ENCODE measurements at places on chromosomes 16 and 17. TPM values are rescaled to one million over a fixed set of nuclear protein-coding genes. Genes with fewer than 3 reads are reported as not detected.

The ATP6V0C gene
- 69.7 TPM for total RNA-seq

The FLYWCH2 gene
- total RNA-seq, result 82.4 TPM

The CHD9NB gene
- total RNA-seq, result not detected

- H3K36me3 ChIP-seq, result peaks cover 4% of the 10 kb centered on the region
- DNase-seq, result no peak
- H3K27ac ChIP-seq, result peak overlapping the region; percentile 92
- peaks cover 25% of the 10 kb centered on the region for H3K4me1 ChIP-seq
- peak overlapping the region; percentile 77 for H3K4me3 ChIP-seq
Observed at GRCh38 chr17:60392845-60393702, 1.1 kb upstream of the USP32 start.

GRCh38 chr16:23318639-23319038 lies 16.5 kb downstream of the SCNN1B start:
- H3K27ac ChIP-seq, result no peak overlapping the region
- no peaks in the 10 kb centered on the region for H3K4me1 ChIP-seq
- no peak for DNase-seq
- H3K36me3 ChIP-seq, result no peaks in the 10 kb centered on the region

- no peaks in the 10 kb centered on the region for H3K4me1 ChIP-seq
- peaks cover 12% of the 10 kb centered on the region for H3K36me3 ChIP-seq
- no peak for DNase-seq
- H3K27ac ChIP-seq, result no peak overlapping the region
Observed at GRCh38 chr16:30346286-30346685, 8.8 kb downstream of the CD2BP2 start.

DNA sequence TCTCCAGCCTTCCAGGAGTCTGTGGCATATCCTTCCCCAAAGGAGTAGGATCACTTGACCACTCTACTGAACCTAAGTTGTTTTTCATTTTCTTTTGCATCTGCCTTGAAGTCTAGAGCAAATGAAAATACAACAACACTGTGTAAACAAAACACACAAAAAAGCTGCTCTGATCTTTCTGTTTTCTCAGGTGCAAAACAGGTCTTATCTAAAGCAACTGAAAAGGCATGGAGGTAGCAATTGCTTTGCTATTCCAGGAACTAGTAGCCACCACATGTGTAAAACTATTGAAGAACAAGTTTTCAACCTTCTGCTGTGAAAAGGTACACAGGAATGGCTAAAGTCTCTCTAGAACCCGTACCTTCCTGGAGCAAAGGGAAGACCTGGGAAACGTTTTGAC lies 127.1 kb downstream of the PITPNC1 start:
- no peaks in the 10 kb centered on the region for H3K27me3 ChIP-seq
- H3K4me1 ChIP-seq, result no peaks in the 10 kb centered on the region
- no peak overlapping the region for H3K27ac ChIP-seq
- H3K4me3 ChIP-seq, result no peak overlapping the region
- no peaks in the 10 kb centered on the region for H3K36me3 ChIP-seq

GRCh38 chr16:22267764-22268163 lies 29.4 kb upstream of the POLR3E start:
- no peaks in the 10 kb centered on the region for H3K4me1 ChIP-seq
- no peak for DNase-seq
- H3K4me3 ChIP-seq, result no peak overlapping the region
- H3K36me3 ChIP-seq, result peaks cover 7% of the 10 kb centered on the region

DNA sequence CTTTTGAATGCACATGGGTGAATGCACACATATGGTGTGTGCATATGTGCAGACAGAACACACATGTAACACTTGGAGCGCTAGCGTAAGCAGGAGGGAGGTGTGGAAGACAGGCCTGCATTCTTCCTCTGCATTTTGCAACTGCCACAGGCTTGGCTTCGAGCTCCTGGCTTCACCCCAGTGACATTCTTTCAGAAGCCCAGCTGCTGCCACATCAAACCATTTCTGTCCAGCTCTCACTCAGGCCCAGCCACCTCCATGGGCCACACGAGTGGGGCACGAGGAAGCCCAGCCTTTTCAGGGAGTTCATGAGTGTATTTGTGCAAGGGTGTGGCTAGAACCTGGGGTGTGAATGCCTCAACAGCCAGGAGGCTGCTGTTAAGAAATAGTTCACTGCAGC lies 18.8 kb downstream of the LGALS3BP start:
- no peaks in the 10 kb centered on the region for H3K36me3 ChIP-seq
- no peaks in the 10 kb centered on the region for H3K27me3 ChIP-seq
- H3K27ac ChIP-seq, result no peak overlapping the region
- no peak overlapping the region for H3K4me3 ChIP-seq
- no peak for DNase-seq

- H3K4me3 ChIP-seq, result no peak overlapping the region
- H3K27ac ChIP-seq, result no peak overlapping the region
- H3K36me3 ChIP-seq, result peaks cover 12% of the 10 kb centered on the region
- H3K27me3 ChIP-seq, result no peaks in the 10 kb centered on the region
- no peak for DNase-seq
Observed at GRCh38 chr16:89931964-89932363, 8.8 kb downstream of the TUBB3 start.

GRCh38 chr16:81549547-81550431 lies 105.2 kb downstream of the CMIP start:
- H3K36me3 ChIP-seq, result no peaks in the 10 kb centered on the region
- peaks cover 10% of the 10 kb centered on the region for H3K4me1 ChIP-seq
- no peak overlapping the region for H3K27ac ChIP-seq

DNA sequence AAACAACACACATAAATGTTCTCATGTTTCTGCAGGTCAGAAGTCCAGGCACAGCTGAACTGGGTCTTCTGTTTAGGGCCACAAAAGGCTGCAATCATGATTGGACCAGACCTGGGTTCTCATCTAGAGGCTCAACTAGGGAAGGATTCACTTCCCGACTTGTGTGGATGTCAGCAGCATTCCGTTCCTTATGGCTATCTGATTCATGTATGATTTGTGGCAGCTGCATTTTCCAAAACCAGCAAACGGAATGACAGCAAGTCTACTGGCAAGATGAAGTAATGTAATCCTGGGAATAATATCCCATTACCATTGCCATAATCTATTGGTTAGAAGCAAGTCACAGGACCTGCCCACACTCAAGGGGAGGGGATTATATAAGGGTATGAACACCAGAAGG lies 22.1 kb downstream of the CEP112 start:
- no peak for DNase-seq
- H3K36me3 ChIP-seq, result peaks cover 12% of the 10 kb centered on the region
- H3K4me1 ChIP-seq, result no peaks in the 10 kb centered on the region
- H3K27ac ChIP-seq, result no peak overlapping the region
- H3K27me3 ChIP-seq, result no peaks in the 10 kb centered on the region

DNA sequence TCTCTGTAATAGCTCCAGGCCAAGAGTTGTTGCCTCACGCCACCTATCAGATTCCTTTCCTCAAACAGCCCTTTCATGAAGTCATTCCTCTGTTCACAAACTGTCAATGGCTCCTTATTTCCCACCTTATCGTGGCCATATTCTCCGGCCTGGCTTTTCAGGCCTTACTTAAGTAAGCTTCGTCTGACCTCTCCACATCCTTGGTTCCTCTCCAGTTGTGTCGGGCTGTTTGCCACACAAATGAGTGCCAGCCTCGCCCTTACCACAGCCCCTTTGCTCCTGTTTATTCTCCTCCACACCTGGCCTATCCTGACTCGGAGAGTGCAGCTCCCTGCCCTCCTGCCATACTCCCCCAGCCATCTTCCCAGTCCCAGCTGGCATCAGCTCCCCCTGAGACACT lies 2.0 kb downstream of the TP53I13 start:
- no peak for DNase-seq
- peaks cover 45% of the 10 kb centered on the region for H3K36me3 ChIP-seq
- H3K4me3 ChIP-seq, result no peak overlapping the region
- peaks cover 29% of the 10 kb centered on the region for H3K4me1 ChIP-seq

- peak; percentile 53 for DNase-seq
- peak overlapping the region; percentile 46 for H3K27ac ChIP-seq
- H3K4me1 ChIP-seq, result peaks cover 60% of the 10 kb centered on the region
- H3K36me3 ChIP-seq, result peaks cover 13% of the 10 kb centered on the region
- H3K4me3 ChIP-seq, result no peak overlapping the region
Observed at GRCh38 chr17:2181206-2181896, 122.2 kb downstream of the SMG6 start.

- no peak overlapping the region for H3K27ac ChIP-seq
- no peak for DNase-seq
- no peaks in the 10 kb centered on the region for H3K36me3 ChIP-seq
- no peaks in the 10 kb centered on the region for H3K27me3 ChIP-seq
Observed at GRCh38 chr17:41511116-41511515, 5.7 kb upstream of the KRT13 start.

GRCh38 chr16:88936556-88937205 lies 40.3 kb downstream of the CBFA2T3 start:
- DNase-seq, result no peak
- H3K4me1 ChIP-seq, result no peaks in the 10 kb centered on the region
- no peaks in the 10 kb centered on the region for H3K36me3 ChIP-seq
- peaks cover 60% of the 10 kb centered on the region for H3K27me3 ChIP-seq
- no peak overlapping the region for H3K27ac ChIP-seq

DNA sequence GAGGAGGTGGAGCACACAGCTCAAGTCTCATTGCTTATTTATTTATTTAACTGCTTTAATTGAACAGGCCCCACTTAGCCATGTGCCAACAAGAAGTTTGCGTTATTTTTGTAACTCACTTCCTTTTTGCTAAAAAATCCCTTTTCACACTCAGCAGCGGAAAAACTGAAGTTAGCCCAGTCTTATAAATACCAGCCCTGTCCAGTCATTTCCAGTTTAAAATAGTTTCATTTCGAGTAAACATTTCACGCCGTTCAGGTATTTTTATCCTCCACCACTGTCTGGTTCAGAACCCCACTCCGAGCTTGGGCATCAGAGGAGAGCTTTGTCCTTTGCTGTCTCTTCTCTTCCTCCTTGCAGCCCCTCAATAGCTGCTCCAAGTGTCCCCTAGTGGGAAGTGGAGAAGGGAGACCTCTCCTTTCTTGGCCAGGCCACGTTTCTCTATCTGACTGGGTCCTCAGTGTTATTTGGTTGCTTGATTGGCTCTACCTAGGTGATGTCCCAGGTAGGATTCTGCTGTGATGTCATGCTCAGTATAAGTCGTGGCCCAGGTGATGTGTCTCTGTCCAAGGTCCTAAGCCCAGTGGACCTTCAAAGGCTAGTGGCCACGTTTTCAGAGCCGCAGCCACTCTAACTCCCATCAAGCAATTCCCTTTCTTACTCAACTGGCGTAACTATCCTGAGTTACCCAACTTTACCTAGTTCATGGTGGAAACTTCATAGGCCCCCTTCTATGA lies 53.0 kb upstream of the GAS7 start:
- no peak overlapping the region for H3K4me3 ChIP-seq
- no peaks in the 10 kb centered on the region for H3K27me3 ChIP-seq
- DNase-seq, result no peak

GRCh38 chr16:31532896-31533295 lies 5.2 kb downstream of the AHSP start:
- peaks cover 21% of the 10 kb centered on the region for H3K27me3 ChIP-seq
- no peak overlapping the region for H3K4me3 ChIP-seq
- DNase-seq, result no peak
- H3K27ac ChIP-seq, result no peak overlapping the region
- H3K4me1 ChIP-seq, result 0 out of 2 replicates have a peak, but pooled peaks cover 3% of the 10 kb centered on the region
- H3K36me3 ChIP-seq, result no peaks in the 10 kb centered on the region

DNA sequence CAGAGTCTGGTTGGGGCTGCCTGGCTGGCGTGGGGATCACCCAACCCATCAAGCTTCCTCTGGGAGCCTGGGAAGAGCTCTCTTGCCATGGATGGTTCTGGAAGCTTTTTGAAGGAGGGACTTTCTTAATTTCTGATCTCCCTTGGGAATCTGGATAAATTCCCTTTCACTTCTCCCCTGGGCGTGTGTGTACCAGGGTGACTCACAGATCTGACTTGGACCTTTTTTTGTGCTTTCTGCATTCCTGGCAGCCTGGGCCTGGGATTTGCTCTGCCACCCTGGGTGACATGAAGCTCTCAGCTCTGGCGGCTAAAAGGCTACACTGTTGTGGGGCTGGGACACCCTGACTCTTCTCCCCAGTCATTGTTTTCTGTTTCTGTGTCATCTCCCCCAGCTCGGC lies 70.1 kb downstream of the ABCC1 start:
- peaks cover 65% of the 10 kb centered on the region for H3K4me1 ChIP-seq
- peaks cover 68% of the 10 kb centered on the region for H3K36me3 ChIP-seq
- no peak overlapping the region for H3K4me3 ChIP-seq
- H3K27ac ChIP-seq, result peak overlapping the region; percentile 83

DNA sequence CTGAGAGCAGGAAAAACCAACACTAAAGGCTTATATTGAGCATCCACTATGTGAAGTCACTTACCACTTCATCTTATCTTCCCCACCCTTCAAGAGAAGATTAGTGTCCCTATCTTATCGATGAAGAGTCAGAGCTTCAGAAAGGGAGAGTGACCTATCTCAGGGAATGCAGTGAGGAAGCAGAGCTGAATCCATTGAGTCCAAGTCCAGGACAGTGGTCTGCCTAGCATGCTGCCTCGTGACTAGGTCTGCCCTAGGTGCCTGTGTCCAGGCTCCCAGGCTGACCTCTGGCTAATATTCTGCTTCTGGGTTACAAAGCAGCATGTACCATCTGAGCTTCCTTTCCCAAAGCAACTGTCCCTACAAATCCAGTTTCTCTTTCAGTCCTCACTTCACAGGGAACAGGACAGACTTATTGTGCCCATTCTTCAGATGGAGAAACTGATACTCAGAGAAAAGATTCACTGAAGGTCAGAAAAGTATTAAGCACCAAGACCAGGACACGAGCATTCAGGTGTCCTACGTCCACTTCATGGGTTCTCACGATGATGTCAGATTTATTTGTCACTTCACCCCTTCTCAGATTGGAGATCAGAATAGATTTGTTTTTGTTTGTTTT lies 13.3 kb upstream of the FZD2 start:
- H3K36me3 ChIP-seq, result no peaks in the 10 kb centered on the region
- H3K4me3 ChIP-seq, result no peak overlapping the region
- H3K27ac ChIP-seq, result peak overlapping the region; percentile 95
- no peaks in the 10 kb centered on the region for H3K27me3 ChIP-seq
- no peak for DNase-seq

GRCh38 chr17:73474370-73474988 lies 162.7 kb upstream of the CDC42EP4 start:
- peaks cover 59% of the 10 kb centered on the region for H3K27me3 ChIP-seq
- no peak for DNase-seq
- no peak overlapping the region for H3K27ac ChIP-seq
- H3K4me1 ChIP-seq, result no peaks in the 10 kb centered on the region
- H3K4me3 ChIP-seq, result no peak overlapping the region
- no peaks in the 10 kb centered on the region for H3K36me3 ChIP-seq

GRCh38 chr17:5226940-5227878 lies 7.5 kb downstream of the SCIMP start:
- no peak overlapping the region for H3K4me3 ChIP-seq
- no peaks in the 10 kb centered on the region for H3K4me1 ChIP-seq
- DNase-seq, result no peak
- H3K27ac ChIP-seq, result no peak overlapping the region
- no peaks in the 10 kb centered on the region for H3K27me3 ChIP-seq
- H3K36me3 ChIP-seq, result no peaks in the 10 kb centered on the region

- no peaks in the 10 kb centered on the region for H3K4me1 ChIP-seq
- peaks cover 52% of the 10 kb centered on the region for H3K27me3 ChIP-seq
- no peak overlapping the region for H3K27ac ChIP-seq
- DNase-seq, result no peak
Observed at GRCh38 chr17:48679385-48680096, 42.8 kb downstream of the PRAC1 start.

GRCh38 chr17:42039794-42040763 lies 10.3 kb downstream of the C17orf113 start:
- H3K4me1 ChIP-seq, result no peaks in the 10 kb centered on the region
- no peaks in the 10 kb centered on the region for H3K36me3 ChIP-seq
- no peak for DNase-seq
- no peak overlapping the region for H3K4me3 ChIP-seq
- no peak overlapping the region for H3K27ac ChIP-seq
